ENCODE measurements at places on chromosomes 2 and 18.

- DNase-seq: no peak
These were observed 17.6 kb upstream of the COLEC12 start for GRCh38 chr18:518081-518480.

- no peak for DNase-seq
These were observed 18.2 kb downstream of the AOX1 start for GRCh38 chr2:200603972-200604371.

DNA sequence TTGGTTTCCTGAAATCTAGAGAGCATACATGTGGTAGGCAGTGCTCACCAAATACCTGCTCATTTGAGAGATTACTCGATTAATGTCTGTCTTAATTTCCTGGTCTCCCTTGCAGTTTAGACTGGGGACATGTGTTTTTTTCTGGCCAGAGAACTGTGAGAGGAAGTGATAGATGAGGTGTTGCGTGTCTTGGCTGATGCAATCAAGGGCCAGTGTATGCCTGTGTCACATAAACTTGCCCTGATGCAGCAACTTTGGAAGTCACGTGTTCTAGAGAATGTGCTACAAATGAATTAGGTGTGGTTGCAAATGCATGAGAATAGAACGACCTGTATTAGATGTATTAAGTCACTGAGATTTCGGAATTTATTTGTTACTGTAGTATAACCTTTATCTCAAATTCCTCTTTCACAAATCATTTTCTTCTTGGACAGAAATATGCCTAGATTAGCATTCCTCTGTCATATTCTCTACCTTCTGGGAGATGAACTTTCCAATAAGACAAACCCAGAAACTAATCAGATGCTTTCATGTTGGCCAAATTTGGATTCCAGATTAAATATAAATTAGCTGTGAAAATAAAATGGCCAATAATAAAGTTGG is 9.9 kb upstream of the IL1A start:
- peak; percentile 90 for DNase-seq

DNA sequence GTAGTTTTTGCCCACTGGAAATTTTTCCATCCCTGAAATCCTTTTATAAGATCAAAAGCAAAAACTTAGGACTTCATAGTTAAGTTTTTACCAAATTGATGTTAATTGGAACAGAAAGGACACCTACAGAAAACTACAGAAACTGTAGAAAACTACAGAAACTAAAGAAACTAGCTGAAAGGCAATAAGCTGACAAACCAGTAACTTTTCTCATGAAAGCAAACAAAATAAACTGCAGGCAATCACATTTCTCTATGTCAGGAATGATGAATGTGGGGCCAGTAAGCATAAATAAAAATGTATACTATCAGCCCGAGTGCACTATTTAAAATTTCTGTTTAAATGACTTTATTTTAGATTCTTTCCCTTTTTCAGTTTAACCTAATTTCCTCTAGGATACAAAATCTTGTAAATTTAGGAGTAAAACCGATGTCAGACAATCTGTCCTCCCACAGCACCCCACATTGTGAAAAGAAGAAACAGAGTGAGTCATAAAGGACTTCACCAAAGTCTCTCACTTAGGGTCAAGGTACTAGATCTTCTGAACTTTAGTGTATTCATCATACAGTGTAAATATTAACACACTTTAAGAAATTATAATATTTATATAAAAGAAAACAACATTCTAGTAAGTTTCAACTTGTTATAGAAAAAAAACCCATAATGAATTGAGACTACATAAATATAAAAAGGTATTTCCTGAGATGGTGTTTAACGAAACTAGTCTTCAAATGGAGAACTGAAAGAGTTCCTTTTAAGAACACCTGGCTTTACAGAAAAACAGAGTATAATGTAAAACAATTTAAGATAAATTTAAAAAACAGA is 46.6 kb downstream of the USP40 start:
- peak; percentile 6 for DNase-seq

- no peak for DNase-seq
These were observed 148.6 kb downstream of the ZNF236 start for GRCh38 chr18:76970770-76971559.

DNA sequence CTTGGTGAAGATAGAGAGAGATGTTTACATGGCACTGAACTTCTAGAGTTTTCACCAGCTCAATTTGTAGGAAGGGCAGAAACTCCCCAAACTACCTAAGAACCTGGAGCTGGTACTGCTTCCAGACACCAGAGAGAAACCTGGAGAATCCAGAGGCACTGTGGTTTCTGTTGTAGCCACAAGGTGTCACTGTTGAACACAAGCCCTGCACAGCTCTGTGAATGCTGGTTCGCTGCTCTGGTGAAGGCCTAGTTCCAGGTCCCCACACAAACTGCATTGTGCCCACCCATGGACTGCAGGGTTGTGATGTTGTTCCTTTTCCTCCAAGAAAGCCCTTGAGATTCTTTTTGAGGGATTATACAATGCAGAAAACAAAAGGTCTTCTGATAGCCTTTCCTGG is 150.5 kb upstream of the HS6ST1 start:
- DNase-seq: no peak

GRCh38 chr18:24915547-24915946 is 436.4 kb downstream of the ZNF521 start:
- DNase-seq: no peak

- DNase-seq: no peak
These were observed 23.5 kb downstream of the B3GNT7 start for GRCh38 chr2:231418820-231419640.

GRCh38 chr2:14774436-14774968 is 142.0 kb downstream of the LRATD1 start:
- DNase-seq: no peak

GRCh38 chr2:113185664-113186432 is 12.1 kb downstream of the PSD4 start:
- DNase-seq: no peak

DNA sequence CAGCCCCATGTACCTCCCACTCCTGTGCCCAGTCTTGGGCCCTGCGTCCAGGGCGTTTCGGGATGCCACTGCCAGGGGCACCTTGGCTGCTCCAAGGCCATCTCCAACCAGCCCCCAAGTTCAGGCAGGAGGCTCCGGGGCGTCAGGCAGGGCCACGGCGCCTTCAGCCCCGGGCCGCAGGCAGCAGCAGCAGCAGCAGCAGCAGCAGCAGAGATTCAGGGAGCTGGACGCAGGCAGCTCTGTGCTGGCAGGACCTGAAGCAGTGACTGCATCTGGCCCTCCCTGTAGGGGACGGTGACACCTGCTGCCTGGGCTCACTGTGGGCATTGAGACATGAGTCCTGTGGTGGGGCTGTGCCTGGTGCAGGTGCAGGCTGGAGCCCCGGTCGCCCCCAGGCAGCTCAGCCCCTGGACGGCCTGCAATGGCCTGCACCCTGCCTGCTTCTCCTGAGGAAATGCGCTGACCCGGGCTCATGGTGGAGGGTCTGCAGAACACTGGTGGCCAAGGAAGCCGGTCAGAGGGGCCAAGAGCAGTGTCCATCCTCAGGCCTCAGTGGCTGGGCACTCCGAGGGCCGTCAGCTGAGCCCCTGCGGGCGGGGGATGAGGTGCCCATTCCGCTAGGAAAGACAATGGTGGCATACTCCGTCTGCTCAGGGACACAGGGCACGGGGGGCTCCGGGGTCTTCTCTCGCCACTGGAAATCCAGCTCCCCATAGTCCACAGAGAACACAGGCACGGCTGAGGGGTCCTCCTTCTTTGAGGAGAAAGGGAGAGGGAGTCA is 8.0 kb downstream of the PDCD1 start:
- DNase-seq: no peak

- no peak for DNase-seq
These were observed 24.8 kb downstream of the MAP3K2 start for GRCh38 chr2:127362971-127363370.

DNA sequence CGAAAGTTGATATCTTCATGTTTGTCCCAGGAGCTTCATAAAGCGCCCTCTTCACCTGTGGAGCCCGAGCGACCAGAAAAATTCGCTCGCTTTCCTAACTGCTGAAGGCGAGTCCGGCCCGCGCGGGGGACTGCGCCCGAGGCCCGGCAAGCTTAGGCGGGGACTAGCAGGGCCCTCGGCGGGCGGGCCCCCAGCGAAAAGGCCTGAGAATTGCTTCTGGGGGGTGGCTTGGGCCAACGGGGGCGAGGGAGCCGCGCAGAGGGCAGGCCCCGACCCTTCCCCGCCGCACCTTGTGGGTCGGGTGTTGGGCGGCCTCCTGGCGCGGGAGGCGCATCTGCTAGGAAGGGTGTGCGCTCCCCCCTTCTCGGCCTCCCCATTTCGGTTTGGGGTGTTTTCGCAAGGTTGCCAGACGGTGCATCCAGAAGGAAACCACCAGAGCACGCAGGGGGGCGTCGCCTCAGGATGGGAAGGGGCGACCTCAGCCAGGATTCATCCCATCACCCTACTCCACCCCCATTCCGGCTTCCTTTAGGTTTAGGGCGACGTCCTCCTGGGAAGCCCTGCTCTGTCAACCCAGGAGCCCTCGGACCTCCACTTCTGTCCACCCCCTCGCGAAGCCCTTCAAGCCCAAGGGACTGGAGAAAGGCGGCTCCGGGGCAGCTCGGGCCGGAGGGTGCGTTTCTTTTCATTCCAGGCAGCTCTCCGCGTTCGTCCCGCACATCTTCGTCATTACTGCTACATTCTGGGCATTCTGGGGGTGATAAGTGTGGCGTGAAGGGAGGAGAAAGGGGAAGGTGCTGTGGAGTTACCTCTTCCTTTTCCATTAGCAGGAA is 9.1 kb downstream of the SP9 start:
- no peak for DNase-seq

GRCh38 chr2:210170196-210170445 is 1.1 kb downstream of the KANSL1L start:
- DNase-seq: no peak

DNA sequence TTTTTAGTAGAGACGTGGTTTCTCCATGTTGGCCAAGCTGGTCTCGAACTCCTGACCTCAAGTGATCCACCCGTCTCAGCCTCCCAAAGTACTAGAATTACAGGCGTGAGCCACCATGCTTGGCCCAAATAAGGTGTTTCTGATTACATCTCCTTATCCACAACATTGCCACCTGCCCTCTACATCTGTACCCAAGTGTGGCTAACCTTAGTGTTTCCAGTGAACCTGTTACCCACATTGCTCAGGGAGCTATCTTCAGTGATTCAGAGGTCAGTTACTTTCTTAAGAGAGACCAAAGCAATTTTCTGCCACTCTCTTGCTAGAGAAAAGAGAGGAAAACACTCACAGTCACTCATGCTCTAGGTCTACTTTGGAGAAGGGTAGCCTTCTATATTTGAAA is 115.0 kb upstream of the SLC39A10 start:
- peak; percentile 36 for DNase-seq

- peak; percentile 20 for DNase-seq
These were observed 625 bp upstream of the NBAS start for GRCh38 chr2:15561574-15562344.

DNA sequence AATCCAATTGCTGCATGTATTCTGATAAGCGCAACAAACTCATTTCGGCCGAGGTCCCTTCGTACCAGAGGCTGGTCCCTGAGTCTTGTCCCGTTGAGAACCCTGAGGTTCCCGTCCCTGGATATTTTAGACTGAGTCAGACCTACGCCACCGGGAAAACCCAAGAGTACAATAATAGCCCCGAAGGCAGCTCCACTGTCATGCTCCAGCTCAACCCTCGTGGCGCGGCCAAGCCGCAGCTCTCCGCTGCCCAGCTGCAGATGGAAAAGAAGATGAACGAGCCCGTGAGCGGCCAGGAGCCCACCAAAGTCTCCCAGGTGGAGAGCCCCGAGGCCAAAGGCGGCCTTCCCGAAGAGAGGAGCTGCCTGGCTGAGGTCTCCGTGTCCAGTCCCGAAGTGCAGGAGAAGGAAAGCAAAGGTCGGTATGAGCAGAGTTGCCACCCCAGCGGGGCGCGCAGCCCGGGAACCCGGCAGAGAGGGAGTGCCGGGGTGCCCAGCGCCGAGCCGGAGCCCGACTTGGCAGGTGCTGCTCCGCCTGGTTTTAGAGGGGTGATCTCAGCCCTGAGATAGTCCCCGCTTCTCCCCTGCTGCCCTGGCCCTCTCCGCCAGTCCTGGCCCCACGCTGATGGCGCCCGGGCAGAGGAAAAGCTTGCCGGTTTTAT is 714 bp downstream of the HOXD10 start:
- DNase-seq: no peak

GRCh38 chr18:25279133-25279532 is 72.8 kb downstream of the ZNF521 start:
- DNase-seq: no peak

DNA sequence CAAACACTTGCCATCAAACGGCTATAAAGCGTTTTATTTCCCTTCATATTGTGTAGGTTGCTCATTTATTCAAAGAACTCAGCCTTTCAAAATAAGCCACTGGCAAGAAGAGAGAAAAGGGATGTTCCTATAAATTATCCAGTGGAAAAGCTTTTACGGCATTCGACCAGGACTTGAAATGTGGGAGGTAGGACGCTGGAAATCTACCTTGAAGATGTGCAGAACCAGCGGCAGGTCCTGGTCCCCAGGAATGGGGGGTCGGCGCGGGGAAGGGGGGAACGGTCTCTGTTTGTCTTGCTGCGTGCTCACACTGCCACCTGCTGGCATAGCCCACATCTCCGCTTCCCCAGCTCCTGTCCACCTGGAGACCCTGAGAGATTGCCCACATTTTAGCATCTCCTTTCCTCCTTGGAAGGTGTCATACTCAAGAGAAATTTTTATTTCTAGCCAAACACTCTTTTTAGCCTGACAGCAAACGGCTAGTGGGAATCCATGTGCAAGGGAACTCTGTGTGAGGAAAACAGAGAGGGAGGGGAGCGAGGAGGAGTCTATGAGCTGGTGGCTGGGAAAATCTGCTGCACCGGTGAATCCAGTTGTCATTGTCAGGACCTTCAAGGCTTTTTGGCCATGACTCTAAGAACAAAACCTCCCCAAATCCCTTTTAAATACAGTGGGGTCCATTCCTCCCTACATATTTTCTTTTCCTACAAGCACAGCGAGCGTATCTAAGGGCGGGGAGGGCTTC is 349.0 kb upstream of the PKDCC start:
- DNase-seq: peak; percentile 13

- DNase-seq: no peak
These were observed 64.3 kb upstream of the FZD7 start for GRCh38 chr2:201969241-201969937.

DNA sequence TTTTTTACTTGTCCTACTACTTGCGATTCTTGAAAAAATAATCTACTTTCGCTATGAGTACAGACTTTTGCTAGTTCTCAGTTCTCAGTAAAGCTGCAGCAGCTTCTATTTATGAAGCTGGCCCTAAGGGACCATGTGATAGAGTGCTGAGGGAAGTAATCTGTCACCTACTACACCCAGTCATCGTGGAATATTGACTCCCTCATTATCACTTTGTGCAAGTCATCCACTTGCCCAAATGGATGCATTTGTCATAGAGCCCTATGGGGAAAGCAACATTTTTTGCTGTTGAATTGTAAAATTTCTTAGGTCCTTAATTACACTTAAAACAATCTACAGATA is 1919.8 kb downstream of the SUCLG1 start:
- DNase-seq: no peak

DNA sequence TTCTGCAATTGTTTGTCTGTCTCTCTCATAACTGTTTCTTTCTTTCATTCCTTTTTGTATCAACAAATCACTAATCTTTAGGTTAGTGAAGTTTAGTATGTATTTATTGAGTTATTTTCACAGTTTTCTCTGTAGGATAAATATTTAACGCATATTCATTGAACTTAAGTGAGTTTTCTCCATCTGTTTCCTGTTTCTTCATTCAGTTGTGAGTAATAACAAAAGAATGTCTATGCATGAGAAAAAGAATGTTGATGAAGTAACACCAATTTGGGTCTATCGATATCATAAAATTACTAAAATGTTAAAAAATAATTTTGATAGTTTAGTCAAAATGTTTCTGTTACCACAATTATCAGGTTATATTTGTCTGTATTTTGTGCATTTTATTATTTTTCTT is 948.0 kb downstream of the DSC3 start:
- DNase-seq: no peak

Data from activated CD4-positive, alpha-beta T cell treated with anti-CD3 and anti-CD28 coated beads, Interleukin-10, Interleukin-2, amounts not matched to agents 100 ng/mL and 50 ng/mL, durations not matched to agents 16 hours and 8 hours (primary cell).